Endothelial cell (in vitro differentiated cells): ENCODE measurements at places on chromosomes 16 and 17.

- no peak overlapping the region for H3K4me3 ChIP-seq
- H3K27me3 ChIP-seq = peaks cover 3% of the 10 kb centered on the region
- no peaks in the 10 kb centered on the region for H3K36me3 ChIP-seq
- no peak overlapping the region for H3K27ac ChIP-seq
Measured at GRCh38 chr17:49875685-49876084, 27.8 kb upstream of the TAC4 start.

GRCh38 chr17:47725446-47726111 lies 7.5 kb upstream of the TBX21 start:
- peaks cover 13% of the 10 kb centered on the region for H3K27me3 ChIP-seq
- no peaks in the 10 kb centered on the region for H3K36me3 ChIP-seq
- peaks cover 19% of the 10 kb centered on the region for H3K4me1 ChIP-seq
- no peak for DNase-seq
- H3K4me3 ChIP-seq = no peak overlapping the region

GRCh38 chr16:15903960-15904359 lies 15.6 kb upstream of the CEP20 start:
- H3K27ac ChIP-seq = no peak overlapping the region
- no peak overlapping the region for H3K4me3 ChIP-seq
- no peaks in the 10 kb centered on the region for H3K36me3 ChIP-seq
- no peaks in the 10 kb centered on the region for H3K4me1 ChIP-seq

DNA sequence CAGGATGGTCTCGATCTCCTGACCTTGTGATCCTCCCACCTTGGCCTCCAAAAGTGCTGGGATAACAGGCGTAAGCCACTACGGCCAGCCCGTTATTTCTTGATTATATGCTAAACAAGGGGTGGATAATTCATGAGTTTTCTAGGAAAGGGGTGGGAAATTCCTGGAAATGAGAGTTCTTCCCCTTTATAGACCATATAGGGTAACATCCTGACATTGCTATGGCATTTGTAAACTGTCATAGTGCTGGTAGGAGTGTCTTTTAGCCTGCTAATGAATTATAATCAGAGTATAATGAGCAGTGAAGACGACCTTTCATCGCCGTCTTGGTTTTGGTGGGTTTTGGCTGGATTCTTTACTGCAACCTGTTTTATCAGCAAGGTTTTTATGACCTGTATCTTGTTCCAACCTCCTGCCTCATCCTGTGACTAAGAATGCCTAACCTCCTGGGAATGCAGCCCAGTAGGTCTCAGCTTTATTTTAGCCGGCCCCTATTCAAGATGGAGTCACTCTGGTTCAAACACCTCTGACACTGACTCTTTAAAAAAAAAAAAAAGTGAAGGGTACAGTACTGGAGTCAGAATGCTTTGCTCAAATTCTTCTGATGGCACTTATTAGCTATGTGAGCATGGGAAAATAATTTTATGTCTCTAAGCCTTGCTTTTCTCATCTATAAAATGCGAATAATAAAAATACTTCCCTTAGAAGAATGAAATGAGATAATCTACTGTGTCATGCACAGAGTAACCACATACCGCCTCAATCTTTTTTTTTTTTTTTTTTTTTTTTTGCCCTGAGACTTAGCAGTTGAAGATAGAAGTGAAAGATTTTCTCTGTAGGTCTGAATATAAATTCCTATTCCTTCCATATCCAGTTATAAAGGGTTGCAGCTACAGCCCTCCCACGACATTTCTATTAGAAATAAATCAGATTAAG lies 5.1 kb upstream of the CALCOCO2 start:
- DNase-seq = no peak
- no peaks in the 10 kb centered on the region for H3K27me3 ChIP-seq
- no peak overlapping the region for H3K4me3 ChIP-seq
- no peaks in the 10 kb centered on the region for H3K4me1 ChIP-seq
- no peak overlapping the region for H3K27ac ChIP-seq

GRCh38 chr17:34725725-34726124 lies 146.3 kb downstream of the TMEM132E start:
- H3K27me3 ChIP-seq = no peaks in the 10 kb centered on the region
- no peaks in the 10 kb centered on the region for H3K36me3 ChIP-seq
- DNase-seq = no peak
- H3K27ac ChIP-seq = no peak overlapping the region

DNA sequence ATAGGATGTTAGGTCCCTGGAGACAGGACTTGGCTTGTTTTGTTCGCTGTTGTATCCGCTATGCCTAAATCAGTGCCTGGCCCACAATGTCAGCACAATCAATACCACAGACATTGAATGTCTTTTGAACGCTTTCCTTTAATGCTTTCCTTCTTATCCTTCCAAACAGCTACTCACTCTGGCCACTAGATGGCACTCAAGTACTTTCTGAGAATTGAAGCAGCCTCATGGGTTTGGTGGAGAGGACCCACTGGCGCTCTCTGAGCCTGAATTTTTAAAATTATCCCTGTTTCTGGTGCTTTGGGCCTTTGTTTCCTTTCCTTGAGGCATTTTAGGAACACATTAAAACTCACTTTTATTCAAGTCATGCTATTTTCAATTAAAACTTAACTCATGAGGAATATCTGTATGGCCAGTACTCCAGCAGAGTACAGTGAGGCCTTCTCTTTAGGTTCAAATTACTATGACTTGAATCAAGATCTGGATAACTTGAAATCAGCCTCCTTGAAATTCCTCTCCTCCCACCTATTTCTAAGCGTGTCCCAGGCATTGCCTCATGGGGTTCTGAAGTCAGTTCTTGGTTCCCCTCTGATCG lies 3.2 kb upstream of the NLRP1 start:
- peaks cover 3% of the 10 kb centered on the region for H3K27me3 ChIP-seq
- peaks cover 5% of the 10 kb centered on the region for H3K4me1 ChIP-seq
- peak; percentile 49 for DNase-seq
- no peak overlapping the region for H3K4me3 ChIP-seq
- H3K36me3 ChIP-seq = no peaks in the 10 kb centered on the region

GRCh38 chr16:69931631-69932030 lies 19.5 kb upstream of the CLEC18A start:
- DNase-seq = no peak
- no peak overlapping the region for H3K27ac ChIP-seq
- peaks cover 18% of the 10 kb centered on the region for H3K36me3 ChIP-seq
- no peak overlapping the region for H3K4me3 ChIP-seq

- no peak for DNase-seq
- H3K4me3 ChIP-seq = no peak overlapping the region
- H3K27me3 ChIP-seq = peaks cover 10% of the 10 kb centered on the region
- H3K36me3 ChIP-seq = no peaks in the 10 kb centered on the region
Measured at GRCh38 chr17:50924300-50924699, 58.1 kb upstream of the TOB1 start.

DNA sequence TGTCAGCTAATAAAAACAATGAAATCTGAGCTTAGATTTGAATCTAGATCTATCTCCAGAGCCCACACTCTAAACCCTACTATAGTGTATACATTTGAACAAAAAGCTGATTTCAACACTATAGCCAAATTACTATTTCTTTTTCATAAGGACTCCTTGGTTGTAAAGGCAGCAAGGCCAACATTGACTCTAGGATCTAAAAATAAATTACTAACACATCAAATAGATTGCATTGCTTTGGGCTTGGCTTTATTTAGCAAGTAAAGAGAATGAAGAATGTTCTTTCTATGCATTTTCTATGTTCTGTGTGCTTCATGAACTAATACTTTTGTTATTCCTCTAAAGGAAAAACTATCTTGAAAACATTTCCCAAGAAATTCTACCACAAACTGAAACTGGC lies 5.3 kb downstream of the GOSR1 start:
- H3K36me3 ChIP-seq = peaks cover 24% of the 10 kb centered on the region
- peaks cover 2% of the 10 kb centered on the region for H3K27me3 ChIP-seq
- no peak overlapping the region for H3K4me3 ChIP-seq

DNA sequence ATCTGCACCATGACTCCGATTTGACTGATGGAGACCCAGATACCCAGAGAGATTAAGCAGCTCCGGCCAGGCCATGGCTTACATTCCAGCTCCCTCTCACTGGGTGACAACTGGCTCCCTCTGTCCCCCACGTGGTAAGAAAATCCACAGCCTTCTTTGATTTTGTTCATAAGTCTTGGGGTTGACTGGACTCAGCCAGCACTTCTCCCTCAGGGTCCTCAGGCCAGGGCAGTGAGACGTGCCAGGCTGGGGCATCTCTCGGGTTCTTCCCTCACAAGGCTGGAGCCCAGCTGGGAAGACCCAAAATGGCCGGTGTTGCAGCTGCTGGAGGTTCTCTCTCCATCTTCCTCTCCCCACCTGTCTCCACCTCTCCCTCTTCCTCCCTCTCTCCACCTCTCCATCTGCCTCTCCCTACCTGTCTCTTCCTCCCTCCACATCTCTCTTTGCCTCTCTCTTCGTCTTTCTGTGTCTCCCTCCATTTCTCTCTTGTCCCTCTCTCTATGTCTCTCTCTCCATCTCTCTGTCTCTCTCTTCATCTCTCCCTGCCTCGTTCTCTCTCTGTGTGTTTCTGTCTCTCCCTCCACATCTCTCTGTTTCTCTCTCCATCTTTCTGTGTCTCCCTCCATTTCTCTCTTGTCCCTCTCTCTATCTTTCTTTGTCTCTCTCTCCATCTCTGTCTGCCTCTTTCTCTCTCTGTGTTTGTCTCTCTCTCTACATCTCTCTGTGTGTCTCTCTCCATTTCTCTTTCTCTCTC lies 105.3 kb downstream of the FOXL1 start:
- no peaks in the 10 kb centered on the region for H3K4me1 ChIP-seq
- H3K27me3 ChIP-seq = peaks cover 3% of the 10 kb centered on the region
- peaks cover 5% of the 10 kb centered on the region for H3K36me3 ChIP-seq
- H3K4me3 ChIP-seq = no peak overlapping the region

DNA sequence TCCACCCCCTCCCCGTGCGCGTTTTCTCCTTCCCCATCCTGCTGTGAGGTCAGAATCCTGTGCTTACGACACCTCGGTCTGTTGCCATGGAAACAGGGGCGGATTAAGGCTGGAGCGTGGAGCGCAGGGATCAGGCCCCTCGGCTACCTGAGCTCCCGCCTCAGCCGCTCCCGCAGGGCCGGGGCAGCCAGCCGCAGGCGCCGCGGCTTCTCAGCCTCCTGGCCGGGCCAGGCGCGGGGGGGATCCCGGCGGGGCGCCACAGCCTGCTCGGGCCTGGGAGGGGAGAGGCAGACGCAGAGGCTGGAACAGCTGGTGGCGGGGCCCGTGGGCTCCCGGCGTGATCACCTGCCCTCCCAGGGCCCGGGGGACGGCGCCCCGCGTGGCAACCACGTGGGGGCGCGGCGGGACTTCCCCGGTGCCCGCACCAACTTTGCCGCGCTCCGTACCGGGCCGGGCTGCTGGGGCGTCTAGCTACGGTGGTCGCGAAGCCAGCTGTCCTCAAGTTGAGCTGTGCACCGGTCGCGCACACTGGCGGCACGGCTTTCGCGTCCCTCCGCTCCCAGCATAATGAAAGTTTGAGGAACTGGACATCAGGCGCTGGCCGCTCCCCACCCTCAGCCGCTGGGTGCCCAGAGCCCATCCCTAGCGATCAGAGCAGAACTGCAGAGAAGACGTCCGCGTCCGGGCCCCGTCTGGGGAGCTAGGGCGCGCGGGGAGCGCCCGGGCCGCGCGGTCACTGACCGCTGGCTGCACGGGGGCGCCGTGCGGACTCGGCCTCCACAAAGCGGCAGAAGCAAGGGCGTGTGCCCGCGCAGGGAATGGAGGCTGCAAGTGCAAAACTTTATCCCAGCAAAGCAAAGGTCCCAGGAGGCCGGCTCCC lies 1.2 kb downstream of the RTN4RL1 start:
- peak; percentile 59 for DNase-seq
- peaks cover 17% of the 10 kb centered on the region for H3K4me1 ChIP-seq
- H3K27me3 ChIP-seq = peaks cover 29% of the 10 kb centered on the region
- H3K36me3 ChIP-seq = peaks cover 4% of the 10 kb centered on the region
- no peak overlapping the region for H3K4me3 ChIP-seq

DNA sequence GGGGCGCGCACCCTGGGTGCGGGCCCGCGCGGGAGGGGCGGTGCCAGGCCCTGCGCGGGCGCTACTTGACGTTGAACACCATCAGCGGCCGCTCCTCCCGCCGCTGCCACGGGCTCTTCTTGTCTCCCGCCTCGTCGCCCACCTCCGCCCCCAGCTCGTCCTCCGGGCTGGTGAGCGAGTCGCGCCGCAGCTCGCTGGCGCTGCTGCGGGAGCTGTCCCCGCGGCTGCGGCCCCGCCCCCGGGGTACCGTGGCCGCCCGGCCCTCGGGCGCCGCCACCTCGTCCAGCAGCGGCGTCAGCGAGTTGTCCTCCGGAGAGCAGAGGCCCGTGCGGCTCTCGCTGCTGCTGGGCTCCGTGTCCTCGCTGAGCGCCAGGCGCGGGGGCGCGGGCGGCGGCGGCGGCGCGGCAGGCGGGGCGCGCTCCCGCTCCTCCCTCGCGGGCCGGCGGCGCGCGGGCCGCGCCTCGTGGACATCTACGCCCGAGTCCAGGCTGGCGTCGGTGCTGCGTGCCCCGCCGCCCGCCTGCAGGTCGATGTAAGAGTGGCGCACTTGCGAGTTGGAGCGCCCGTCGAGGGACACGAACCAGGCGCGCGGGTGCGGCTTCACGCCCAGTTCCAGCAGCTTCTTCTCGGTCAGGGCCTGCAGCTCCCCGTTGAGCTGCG lies 8.7 kb downstream of the GRN start:
- no peak for DNase-seq
- no peak overlapping the region for H3K27ac ChIP-seq
- peaks cover 11% of the 10 kb centered on the region for H3K36me3 ChIP-seq

GRCh38 chr17:57662644-57663308 lies 82.3 kb downstream of the CCDC182 start:
- peaks cover 9% of the 10 kb centered on the region for H3K27me3 ChIP-seq
- H3K4me3 ChIP-seq = peak overlapping the region; percentile 84
- H3K27ac ChIP-seq = peak overlapping the region; percentile 91

DNA sequence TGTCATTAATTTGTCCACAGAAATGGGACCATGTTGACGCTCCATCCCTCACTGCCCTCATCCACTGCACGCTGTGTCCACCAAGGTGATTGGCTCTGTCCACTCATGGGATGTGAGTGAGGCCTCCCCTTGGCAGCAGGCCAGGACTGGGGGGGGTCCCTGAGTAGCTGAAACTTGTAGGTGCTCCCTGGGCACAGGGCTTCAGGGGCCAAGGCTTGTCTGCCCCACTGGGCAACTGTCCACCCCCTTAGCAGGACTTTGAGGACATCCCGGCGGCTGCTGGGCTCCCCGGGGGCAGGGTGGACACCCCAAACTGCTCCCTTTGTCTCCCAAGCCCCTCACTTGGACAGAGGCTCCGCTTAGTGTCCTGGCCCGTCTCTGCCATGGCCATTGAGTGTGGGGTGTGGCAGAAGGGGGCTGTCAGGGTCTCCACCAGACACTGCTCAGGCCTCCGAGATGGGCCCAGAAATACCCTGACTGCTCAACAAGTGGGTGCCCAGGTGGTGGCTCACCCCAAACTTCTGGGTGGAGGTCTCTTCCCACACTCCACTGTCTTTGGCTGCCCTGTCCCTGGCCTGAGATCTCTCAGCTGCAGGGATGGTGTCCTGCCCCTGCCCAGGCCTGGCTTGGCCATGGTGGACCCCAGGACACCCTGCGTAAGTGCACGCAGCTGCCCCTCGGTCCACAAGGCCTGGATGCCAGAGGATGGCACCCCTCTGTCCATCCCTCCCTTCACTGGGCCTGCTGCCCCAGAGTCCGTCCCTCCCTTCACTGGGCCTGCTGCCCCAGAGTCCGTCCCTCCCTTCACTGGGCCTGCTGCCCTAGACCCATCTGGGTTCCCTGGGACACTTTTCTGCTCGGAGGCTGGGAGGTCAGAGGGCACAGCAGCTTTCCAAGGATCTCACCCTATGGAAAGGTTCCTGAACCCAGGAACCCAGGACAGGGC lies 2.9 kb upstream of the RAB40C start:
- no peak for DNase-seq
- peaks cover 16% of the 10 kb centered on the region for H3K4me1 ChIP-seq
- H3K36me3 ChIP-seq = peaks cover 9% of the 10 kb centered on the region
- H3K27ac ChIP-seq = no peak overlapping the region
- peaks cover 14% of the 10 kb centered on the region for H3K27me3 ChIP-seq

GRCh38 chr17:10058921-10059683 lies 139.3 kb downstream of the GAS7 start:
- peaks cover 6% of the 10 kb centered on the region for H3K4me1 ChIP-seq
- H3K27ac ChIP-seq = no peak overlapping the region
- no peaks in the 10 kb centered on the region for H3K36me3 ChIP-seq
- no peak for DNase-seq
- peaks cover 6% of the 10 kb centered on the region for H3K27me3 ChIP-seq
